Bronchial smooth muscle cell (primary cell): ENCODE measurements at places on chromosomes 16 and 17. TPM values are rescaled to one million over a fixed set of nuclear protein-coding genes. Genes with fewer than 3 reads are reported as not detected.

The IL17C gene
- 0.09 TPM in 1 of 2 replicates, not detected in the other for total RNA-seq

The RNF157 gene
- total RNA-seq = 0.32 and 0.34 TPM in 2 replicates

The CMTM1 gene
- total RNA-seq = 0.95 and 1.5 TPM in 2 replicates

The TVP23A gene
- total RNA-seq = not detected in 2 replicates

The ZFHX3 gene
- total RNA-seq = 4.3 and 4.7 TPM in 2 replicates

The GGT6 gene
- under 0.01 TPM in 1 of 2 replicates, not detected in the other for total RNA-seq

The MILR1 gene
- 3.0 and 7.9 TPM in 2 replicates for total RNA-seq

The DGKE gene
- 2.3 and 3.0 TPM in 2 replicates for total RNA-seq

The KCNAB3 gene
- total RNA-seq = 0.26 and 0.47 TPM in 2 replicates

The NPIPA2 gene
- total RNA-seq = 1.6 TPM in 1 of 2 replicates, not detected in the other

The KAT8 gene
- total RNA-seq = 24.4 and 46.5 TPM in 2 replicates

The UBFD1 gene
- total RNA-seq = 40.9 and 79.4 TPM in 2 replicates

The CRHR1 gene
- total RNA-seq = not detected in 2 replicates

The PIRT gene
- under 0.01 TPM in 1 of 2 replicates, not detected in the other for total RNA-seq

The HID1 gene
- 0.16 and 0.52 TPM in 2 replicates for total RNA-seq

The ADGRG3 gene
- total RNA-seq = not detected in 2 replicates

The SLC6A2 gene
- total RNA-seq = not detected in 2 replicates

The HP gene
- not detected in 2 replicates for total RNA-seq

The KRT9 gene
- total RNA-seq = not detected in 2 replicates

The PLCD3 gene
- 39.1 and 45.8 TPM in 2 replicates for total RNA-seq

The SYCE1L gene
- 0.17 and 0.32 TPM in 2 replicates for total RNA-seq

The RNF222 gene
- not detected in 2 replicates for total RNA-seq

The WNT9B gene
- 0.32 TPM in 1 of 2 replicates, not detected in the other for total RNA-seq

The ITGAL gene
- not detected in 2 replicates for total RNA-seq

The TBC1D3C gene
- total RNA-seq = 1.5 TPM in 1 of 2 replicates, not detected in the other

The CHST4 gene
- total RNA-seq = not detected in 2 replicates

The SHCBP1 gene
- 1.5 and 5.7 TPM in 2 replicates for total RNA-seq
